ENCODE measurements at places on chromosomes 5 and 9.

DNA sequence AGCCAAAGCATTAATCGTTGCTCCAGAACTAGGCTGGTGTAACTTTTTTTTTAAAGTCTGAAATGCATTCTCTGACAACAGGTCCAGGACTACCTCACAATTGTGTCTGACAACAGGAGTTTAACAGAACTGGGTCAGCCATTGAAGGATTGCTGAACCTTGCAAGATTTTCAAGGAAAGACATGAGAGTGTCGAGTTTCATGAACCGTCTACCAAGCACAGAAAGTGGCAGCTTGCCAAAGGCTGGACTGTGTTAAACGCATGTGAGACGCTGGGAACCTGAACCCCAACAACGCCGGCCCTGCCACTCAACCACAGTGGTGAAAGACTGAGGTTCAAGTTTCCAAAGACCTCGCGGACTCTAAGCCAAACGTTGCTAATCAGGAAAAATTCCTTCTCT is 79.1 kb downstream of the LHFPL2 start:
- DNase-seq = peak; percentile 61

- DNase-seq = no peak
These were observed 44.6 kb upstream of the SEMA4D start for GRCh38 chr9:89542401-89543021.

GRCh38 chr5:125150041-125150669 is 403.7 kb upstream of the ZNF608 start:
- no peak for DNase-seq

- DNase-seq = no peak
These were observed 44.1 kb downstream of the SPARC start for GRCh38 chr5:151642472-151643140.

GRCh38 chr9:91604451-91605179 is 181.0 kb upstream of the NFIL3 start:
- no peak for DNase-seq

- no peak for DNase-seq
These were observed 138.2 kb upstream of the OSMR start for GRCh38 chr5:38707352-38708210.

DNA sequence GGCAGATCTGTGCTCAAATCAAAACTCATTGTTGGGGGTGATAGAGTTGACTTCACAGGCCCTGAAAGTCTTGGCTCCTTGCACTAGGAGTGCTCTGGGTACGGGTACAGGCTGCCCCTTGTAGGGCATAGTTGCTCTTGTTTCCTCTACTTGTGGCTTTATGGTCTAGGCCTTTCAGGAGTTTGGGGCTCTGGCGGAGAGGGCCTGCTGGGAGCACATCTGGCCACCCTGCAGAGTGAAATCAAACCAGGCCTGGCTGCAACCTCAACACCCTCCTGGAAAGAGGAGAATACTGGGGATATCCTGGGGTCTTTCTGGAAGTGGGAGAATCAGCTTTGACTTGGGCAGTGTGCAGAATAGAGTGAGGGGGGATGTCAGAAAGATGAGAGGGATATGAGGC is 1.5 kb downstream of the TGFBI start:
- DNase-seq = no peak

- DNase-seq = no peak
These were observed 227.6 kb downstream of the SAXO1 start for GRCh38 chr9:18805386-18805785.

GRCh38 chr9:123359546-123359945 is 3.5 kb downstream of the CRB2 start:
- no peak for DNase-seq

- DNase-seq = no peak
These were observed 45.9 kb upstream of the CEMIP2 start for GRCh38 chr9:71814226-71814625.

- no peak for DNase-seq
These were observed 350.3 kb upstream of the ACTBL2 start for GRCh38 chr5:57832875-57833274.

- DNase-seq = no peak
These were observed 41.0 kb downstream of the CYFIP2 start for GRCh38 chr5:157306692-157307471.

GRCh38 chr5:94932259-94932658 is 313.8 kb downstream of the SLF1 start:
- DNase-seq = no peak

All from right kidney (tissue), 9 donors.